ENCODE measurements at places on chromosomes 1 and 21.
A peak's percentile ranks its signal among the peaks of the same experiment; 100 is the strongest.

GRCh38 chr1:241308011-241308410 lies 49.0 kb downstream of the RGS7 start:
- no peak for DNase-seq

GRCh38 chr1:2169200-2169836 lies 25.3 kb downstream of the FAAP20 start:
- no peak for DNase-seq

DNA sequence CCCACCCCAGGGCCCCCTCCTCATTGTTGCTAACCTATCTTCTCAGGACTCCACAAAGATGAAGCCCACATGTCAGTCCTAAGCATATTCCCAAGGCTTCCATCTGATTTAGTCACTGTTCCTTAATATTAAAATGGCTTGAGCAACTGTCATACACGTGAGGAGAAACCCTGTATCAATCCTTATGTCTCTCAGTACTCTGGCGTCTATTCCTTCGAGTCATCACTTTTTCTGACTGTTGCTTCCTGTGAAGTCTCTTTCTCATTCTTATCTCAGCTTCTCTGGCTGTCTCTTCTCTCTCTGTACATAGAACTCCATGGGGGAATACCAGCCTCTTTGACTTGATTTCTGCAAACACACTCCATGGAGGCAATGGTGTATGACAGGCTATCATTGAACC lies 98.4 kb downstream of the C4BPA start:
- DNase-seq: no peak

GRCh38 chr1:92882819-92883218 lies 51.0 kb downstream of the RPL5 start:
- DNase-seq: no peak

- no peak for DNase-seq
Measured at GRCh38 chr1:229253151-229253974, 17.5 kb upstream of the RAB4A start.

- DNase-seq: no peak
Measured at GRCh38 chr1:169487561-169487960, 1.8 kb upstream of the SLC19A2 start.

GRCh38 chr1:173128742-173129141 lies 78.0 kb upstream of the TNFSF18 start:
- no peak for DNase-seq

DNA sequence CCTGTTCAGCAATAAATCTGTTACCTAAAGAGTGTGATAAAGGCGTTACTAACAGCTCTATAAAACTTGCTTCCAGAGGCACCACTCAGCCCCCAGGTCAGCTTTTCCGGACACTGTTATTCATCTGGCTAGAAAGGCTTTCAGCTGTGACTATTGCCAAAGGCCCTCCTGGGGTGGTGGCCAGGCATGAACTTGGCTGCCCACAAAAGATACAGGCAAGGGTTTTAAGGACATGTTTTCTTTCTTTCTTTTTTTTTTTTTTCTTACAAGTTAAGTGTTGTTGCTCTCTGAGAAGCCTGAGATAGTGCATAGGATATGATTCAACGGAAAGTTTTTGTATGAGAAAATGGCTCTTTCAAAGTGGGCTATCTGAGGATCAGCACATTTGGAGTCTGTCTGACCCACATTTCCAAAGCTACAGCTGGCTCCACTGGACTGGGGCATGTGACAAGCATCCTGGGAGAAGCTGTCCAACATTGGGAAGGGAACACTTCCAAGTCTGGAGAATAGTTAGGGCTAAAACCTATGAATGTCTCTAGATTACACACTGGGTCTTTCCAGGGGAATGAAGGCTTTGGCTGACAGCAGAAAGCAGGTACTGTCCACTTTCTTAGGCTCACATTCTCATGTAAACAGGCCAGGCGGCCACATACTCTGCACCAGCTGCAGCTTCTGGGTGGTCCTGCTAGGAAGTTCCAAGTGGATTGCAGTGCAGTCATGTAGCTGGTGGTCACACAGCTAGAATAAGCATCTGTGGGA lies 639.7 kb downstream of the LMO4 start:
- peak; percentile 68 for DNase-seq

DNA sequence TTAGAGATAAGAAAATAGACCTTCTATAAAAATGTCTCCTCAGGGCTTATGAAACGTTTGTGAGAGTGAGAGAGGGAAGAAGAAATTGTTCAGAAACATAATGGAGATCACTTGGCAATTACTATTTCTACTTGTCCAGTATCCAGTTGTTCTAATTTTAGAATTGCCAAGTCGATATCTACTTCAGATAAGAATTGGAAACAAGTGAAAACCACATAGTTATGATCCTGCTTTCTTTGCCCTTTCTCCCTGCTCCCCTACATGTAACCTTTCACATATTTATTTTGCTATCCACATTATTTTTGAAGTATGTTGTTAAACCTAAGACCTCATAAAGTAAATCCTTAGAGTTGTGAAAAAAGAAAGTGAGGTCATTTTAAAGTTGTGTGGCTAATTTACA lies 1154.7 kb upstream of the ADGRL2 start:
- no peak for DNase-seq

DNA sequence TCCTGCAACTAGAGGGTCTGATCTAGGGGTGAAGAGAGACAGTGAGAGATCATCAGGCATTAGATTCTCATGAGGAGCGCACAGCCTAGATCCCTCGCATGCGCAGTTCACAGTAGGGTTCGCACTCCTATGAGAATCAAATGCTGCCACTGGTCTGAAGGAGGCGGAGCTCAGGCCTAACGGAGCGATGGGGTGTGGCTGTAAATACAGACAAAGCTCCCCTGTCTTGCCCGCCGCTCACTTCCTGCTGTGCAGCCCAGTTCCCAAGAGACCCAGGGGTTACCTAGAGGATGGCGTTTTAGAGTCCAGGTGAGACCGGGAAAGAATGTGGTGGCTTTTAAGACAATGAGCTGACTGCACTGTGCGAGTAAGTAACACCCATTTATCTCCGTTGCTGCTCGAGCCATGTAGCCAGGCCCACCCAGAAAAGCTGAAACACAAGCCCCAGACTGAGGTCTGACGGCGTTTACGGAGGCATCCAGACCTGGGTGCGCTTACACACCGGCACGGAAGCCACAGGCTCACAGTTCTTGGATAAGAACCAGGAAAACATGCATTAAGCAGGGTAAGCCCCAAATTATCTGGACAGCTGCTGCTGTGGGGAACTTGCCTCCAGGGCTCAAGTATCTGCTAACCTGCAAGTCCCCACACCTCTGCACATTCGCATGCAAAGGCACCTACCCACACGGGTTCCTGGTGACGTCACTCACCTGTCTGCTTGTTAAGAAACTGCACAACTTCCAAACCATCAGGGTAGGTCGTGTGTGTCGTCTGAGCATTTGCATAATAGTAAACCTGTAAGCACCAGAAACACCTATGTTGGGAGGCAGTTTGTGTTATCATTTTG lies 12.5 kb downstream of the TCP10L start:
- DNase-seq: no peak

DNA sequence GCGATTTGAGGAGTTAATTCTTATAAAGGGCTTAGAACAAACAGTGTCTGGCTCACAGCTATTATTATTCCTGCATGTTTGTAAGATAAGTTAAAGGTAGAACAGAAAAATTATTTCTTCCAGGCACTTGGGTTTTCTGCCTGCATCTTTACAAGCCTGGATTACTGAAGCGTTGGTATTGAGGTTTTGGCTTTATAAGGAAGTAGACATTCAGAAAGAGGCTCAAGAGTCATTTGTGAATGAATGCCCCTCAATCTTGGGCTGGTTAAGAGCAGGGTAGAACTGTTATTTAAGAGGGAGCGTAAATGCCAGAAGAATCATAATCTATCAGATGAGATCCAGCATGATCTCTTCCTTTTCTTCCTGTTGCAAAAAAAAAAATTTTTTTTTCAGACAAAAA lies 77.3 kb upstream of the ARID1A start:
- DNase-seq: no peak

GRCh38 chr1:110048923-110049601 lies 14.6 kb downstream of the STRIP1 start:
- no peak for DNase-seq
